ENCODE measurements at places on chromosomes 3 and 15. TPM values are rescaled to one million over a fixed set of nuclear protein-coding genes. Genes with fewer than 3 reads are reported as not detected.

GRCh38 chr3:127625821-127626220 lies 3.2 kb upstream of the PODXL2 start:
- H3K27me3 ChIP-seq, result peaks cover 21% of the 10 kb centered on the region
- no peak overlapping the region for H3K4me3 ChIP-seq
- H3K27ac ChIP-seq, result no peak overlapping the region
- H3K36me3 ChIP-seq, result peaks cover 2% of the 10 kb centered on the region
- H3K4me1 ChIP-seq, result peaks cover 4% of the 10 kb centered on the region
- no peak for DNase-seq

DNA sequence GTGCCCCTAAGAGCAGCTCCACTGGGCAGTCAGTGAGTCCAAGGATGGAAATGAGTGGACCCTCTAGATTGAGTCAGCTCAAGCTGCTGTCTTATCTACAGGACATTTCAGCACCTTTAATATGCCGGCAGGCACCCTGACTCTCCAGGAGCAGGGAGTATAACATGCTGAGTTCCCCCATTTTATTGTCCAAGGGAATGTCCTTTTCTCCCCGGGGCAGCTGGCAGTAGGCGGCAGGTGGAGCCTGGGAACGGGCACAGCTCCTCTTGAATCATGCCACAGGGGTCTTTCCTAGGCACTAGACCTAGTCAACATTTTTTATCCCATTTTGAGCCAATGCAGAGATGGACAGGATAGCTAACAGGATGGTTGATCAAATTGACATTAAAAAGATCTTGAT lies 14.8 kb downstream of the WNT7A start:
- H3K27ac ChIP-seq, result no peak overlapping the region
- no peak for DNase-seq
- H3K4me1 ChIP-seq, result peaks cover 11% of the 10 kb centered on the region

DNA sequence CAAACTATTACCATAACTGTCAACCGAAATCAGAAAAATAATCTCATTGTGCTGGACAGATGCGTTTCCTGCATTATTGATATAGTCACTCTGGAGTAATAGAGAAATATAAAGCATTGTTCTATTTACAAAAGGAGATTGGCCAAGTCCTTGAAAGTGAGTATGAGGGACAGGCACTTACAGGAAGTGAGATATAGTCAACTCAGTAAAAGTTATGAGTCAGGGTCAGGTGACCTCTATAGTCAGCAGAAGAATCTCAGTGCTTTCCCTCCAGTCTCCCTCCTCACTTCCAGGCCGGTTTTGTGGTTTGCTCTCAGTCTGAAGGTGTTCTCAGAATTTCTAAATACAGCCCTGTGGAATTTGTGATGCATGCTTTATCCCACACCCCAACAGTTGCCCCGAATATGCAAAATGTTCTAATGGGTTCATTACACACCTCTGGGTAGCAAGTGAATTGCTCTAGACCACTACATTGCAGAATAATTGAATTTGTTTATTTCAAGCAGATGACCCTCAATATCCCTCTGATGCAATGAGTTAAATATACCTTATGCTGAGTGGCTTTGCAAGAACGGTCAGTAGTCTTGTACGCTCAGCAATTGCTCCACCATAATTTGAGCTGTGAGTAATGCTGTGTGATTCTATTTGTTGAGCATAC lies 787.7 kb downstream of the MCTP2 start:
- H3K4me3 ChIP-seq, result no peak overlapping the region
- peaks cover 5% of the 10 kb centered on the region for H3K4me1 ChIP-seq
- H3K27ac ChIP-seq, result no peak overlapping the region
- no peaks in the 10 kb centered on the region for H3K36me3 ChIP-seq

GRCh38 chr3:98778852-98779413 lies 15.8 kb downstream of the ST3GAL6 start:
- no peak for DNase-seq
- H3K4me3 ChIP-seq, result no peak overlapping the region
- H3K27ac ChIP-seq, result no peak overlapping the region
- no peaks in the 10 kb centered on the region for H3K4me1 ChIP-seq
- H3K36me3 ChIP-seq, result peaks cover 2% of the 10 kb centered on the region

- H3K4me1 ChIP-seq, result peaks cover 17% of the 10 kb centered on the region
- no peak overlapping the region for H3K4me3 ChIP-seq
- no peak overlapping the region for H3K27ac ChIP-seq
- no peak for DNase-seq
- H3K36me3 ChIP-seq, result no peaks in the 10 kb centered on the region
Measured at GRCh38 chr15:82945326-82945725, 7.2 kb downstream of the HOMER2 start.

DNA sequence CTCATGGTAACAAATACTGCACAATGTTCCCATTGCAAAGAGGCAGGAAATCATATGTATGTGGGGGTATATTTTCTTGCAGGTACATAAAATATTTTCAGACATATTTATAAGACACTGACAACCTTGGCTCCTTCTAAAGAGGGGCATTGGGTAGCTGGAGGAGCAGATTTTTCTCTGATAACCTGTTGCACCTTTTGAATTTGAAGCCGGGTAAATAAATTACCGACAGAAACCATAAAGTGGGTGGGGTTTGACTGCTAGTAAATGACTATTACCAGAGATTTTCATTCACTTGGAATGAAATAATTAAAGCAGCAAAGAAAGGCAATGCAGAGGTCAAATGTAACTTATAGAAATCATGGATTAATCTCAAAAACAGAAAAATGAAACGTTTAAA lies 19.2 kb downstream of the LHFPL4 start:
- H3K27me3 ChIP-seq, result peaks cover 19% of the 10 kb centered on the region
- H3K36me3 ChIP-seq, result no peaks in the 10 kb centered on the region
- H3K4me3 ChIP-seq, result no peak overlapping the region
- no peak overlapping the region for H3K27ac ChIP-seq
- H3K4me1 ChIP-seq, result no peaks in the 10 kb centered on the region
- DNase-seq, result no peak

DNA sequence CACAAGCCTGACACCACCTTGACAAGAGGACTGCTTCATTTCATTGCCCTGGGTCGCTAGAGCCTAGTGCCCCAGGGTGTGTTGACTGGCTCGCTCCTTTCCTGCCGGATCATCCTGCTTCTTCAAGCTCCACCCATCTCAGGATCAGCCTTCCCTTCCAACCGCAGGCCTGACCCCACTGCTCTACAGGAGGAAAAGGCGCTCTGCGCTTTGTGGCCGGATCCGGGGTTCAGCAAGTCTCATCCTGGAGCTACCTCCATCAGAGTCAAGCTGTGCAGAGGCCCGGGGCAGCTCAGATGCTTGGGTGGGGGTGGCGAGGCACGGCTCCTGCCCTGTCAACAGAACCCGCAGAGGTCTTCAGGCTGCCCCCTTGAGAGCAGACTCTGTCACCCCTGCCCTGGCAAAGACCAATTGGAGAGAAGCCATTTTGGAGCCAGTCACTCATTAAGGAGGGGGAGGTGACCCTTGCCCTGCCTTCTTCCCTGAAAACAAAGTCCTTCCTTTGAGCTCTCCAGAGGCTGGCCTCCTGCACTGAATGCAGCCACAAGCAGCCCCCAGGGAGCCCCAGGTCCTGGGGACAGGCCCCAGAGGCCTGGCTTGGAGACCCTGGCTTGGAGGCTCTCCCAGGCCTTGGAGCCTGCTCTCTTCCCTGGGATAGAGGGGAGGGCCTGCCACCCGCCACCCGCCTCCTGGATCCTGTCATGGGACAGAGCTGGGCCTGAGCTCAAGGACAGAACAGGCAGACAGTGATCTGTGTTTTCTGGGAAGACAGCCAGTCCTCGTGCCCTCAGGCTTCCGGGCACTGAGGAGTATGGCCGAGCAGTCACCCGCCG lies 80.3 kb downstream of the CPN2 start:
- peaks cover 72% of the 10 kb centered on the region for H3K4me1 ChIP-seq
- H3K27me3 ChIP-seq, result no peaks in the 10 kb centered on the region
- no peaks in the 10 kb centered on the region for H3K36me3 ChIP-seq
- peak overlapping the region; percentile 48 for H3K4me3 ChIP-seq
- peak; percentile 45 for DNase-seq
- peak overlapping the region; percentile 74 for H3K27ac ChIP-seq

- no peak for DNase-seq
- H3K4me1 ChIP-seq, result peaks cover 3% of the 10 kb centered on the region
- H3K27ac ChIP-seq, result no peak overlapping the region
- H3K27me3 ChIP-seq, result no peaks in the 10 kb centered on the region
- no peak overlapping the region for H3K4me3 ChIP-seq
- H3K36me3 ChIP-seq, result no peaks in the 10 kb centered on the region
Measured at GRCh38 chr15:31086344-31086743, 15.2 kb downstream of the TRPM1 start.

GRCh38 chr3:30189900-30190299 lies 416.5 kb upstream of the TGFBR2 start:
- no peak overlapping the region for H3K4me3 ChIP-seq
- no peaks in the 10 kb centered on the region for H3K27me3 ChIP-seq
- H3K4me1 ChIP-seq, result no peaks in the 10 kb centered on the region
- no peaks in the 10 kb centered on the region for H3K36me3 ChIP-seq

DNA sequence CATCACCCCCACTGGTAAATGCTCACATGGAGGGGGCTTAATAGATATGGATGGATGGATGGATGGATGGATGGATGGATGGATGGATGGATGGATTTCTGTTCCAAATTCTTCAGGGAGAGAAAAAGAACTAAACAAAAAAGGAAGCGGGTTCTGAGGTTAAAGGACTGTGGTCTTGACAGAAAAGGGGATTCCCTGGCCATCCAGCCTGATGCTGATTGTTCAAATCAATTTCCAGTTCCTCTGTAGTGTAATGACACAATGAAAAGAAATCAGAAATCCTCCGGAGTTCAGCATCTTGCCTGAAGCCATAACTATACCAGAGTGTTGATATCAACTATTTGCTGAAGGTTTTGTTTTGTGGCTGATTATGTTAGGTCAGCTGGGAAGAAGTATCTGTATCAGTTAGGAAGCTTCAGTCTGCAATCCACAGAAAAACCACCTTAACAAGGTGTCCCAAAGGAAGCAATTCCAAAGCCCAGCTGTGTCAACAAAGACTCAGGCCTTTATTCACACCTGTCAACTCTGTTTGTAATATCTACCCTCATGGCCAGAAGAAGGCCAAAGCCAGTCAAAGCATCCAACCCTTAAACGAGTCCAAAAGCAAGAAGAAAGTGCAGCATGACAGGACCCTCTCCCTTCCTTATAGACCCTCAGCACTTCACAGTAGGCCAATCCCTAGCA lies 24.5 kb upstream of the RASA2 start:
- H3K4me3 ChIP-seq, result no peak overlapping the region
- no peaks in the 10 kb centered on the region for H3K4me1 ChIP-seq
- no peaks in the 10 kb centered on the region for H3K27me3 ChIP-seq
- no peaks in the 10 kb centered on the region for H3K36me3 ChIP-seq
- H3K27ac ChIP-seq, result no peak overlapping the region

GRCh38 chr3:190619761-190620160 lies 105.9 kb downstream of the IL1RAP start:
- H3K36me3 ChIP-seq, result no peaks in the 10 kb centered on the region
- no peak overlapping the region for H3K4me3 ChIP-seq
- no peak for DNase-seq
- H3K27me3 ChIP-seq, result no peaks in the 10 kb centered on the region
- no peaks in the 10 kb centered on the region for H3K4me1 ChIP-seq

DNA sequence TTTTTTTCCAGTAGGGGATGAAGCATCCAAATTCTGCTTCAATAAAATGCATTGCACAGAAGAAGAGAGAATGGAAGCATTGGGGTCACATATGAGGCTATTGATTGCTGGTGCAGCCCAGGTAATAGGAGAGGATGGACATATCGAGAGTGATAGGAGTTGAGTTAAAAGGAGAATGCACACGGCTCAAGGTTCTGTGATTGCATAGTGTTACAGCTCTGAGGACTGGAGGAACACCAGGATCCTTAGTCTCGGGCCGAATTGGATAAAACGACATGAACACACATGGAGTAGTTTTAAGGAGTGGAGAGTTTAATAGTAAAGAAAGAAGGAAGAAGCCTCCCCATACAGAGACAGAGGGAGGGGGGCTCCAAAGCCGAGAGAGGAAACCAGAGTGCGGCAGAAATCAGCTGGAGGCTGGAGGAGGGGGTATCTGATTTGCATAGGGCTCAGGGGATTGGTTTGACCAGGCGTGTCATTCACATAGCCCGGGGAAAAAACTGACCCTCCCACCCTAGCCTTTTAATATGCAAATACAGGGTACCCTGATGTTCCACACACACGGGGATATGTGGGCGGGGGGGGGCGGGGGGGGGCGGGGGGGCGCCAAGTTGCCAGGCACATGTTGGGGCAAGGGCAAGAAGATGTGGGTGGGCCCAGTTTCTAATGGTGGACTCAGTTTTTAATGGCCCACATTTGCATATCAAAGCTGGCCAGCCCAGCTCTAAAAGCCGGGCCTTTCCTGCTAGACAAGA lies 156.9 kb downstream of the AGBL1 start:
- H3K4me1 ChIP-seq, result no peaks in the 10 kb centered on the region
- DNase-seq, result no peak
- H3K27ac ChIP-seq, result no peak overlapping the region
- H3K4me3 ChIP-seq, result no peak overlapping the region

- DNase-seq, result no peak
- H3K36me3 ChIP-seq, result no peaks in the 10 kb centered on the region
- H3K27me3 ChIP-seq, result no peaks in the 10 kb centered on the region
- H3K27ac ChIP-seq, result no peak overlapping the region
Measured at GRCh38 chr3:127706785-127707351, 34.1 kb downstream of the ABTB1 start.

- no peak for DNase-seq
- H3K4me3 ChIP-seq, result no peak overlapping the region
- peaks cover 9% of the 10 kb centered on the region for H3K27me3 ChIP-seq
- no peak overlapping the region for H3K27ac ChIP-seq
Measured at GRCh38 chr3:179450261-179450701, 989 bp downstream of the GNB4 start.

GRCh38 chr3:186099178-186099577 lies 9.7 kb downstream of the ETV5 start:
- H3K27me3 ChIP-seq, result no peaks in the 10 kb centered on the region
- H3K36me3 ChIP-seq, result peaks cover 7% of the 10 kb centered on the region
- H3K4me3 ChIP-seq, result no peak overlapping the region
- peaks cover 47% of the 10 kb centered on the region for H3K4me1 ChIP-seq
- no peak for DNase-seq

DNA sequence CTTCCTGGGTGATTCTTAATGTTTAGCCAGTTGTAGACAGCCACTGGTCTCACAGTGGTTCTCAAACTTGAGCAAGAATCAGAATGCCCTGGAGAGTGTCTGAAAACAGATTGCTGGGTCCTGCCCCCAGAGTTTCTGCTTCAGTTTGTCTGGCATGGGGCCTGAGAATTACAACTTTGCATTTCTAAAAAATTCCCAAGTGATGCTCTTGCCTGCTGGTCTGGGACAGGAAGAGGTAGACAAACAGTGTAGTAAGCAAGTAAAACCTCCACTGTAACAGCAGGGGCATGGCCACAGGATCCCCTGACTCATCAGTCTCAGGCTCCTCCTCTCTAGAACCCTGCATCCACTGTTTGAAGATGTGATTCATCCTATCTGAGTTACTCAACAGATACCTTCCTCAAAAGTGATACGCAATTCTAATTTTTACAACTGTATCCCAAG lies 36.5 kb downstream of the DZIP1L start:
- peaks cover 48% of the 10 kb centered on the region for H3K4me1 ChIP-seq
- 0 out of 2 replicates have a peak, but pooled peaks cover 3% of the 10 kb centered on the region for H3K36me3 ChIP-seq
- H3K27ac ChIP-seq, result no peak overlapping the region
- H3K4me3 ChIP-seq, result no peak overlapping the region
- DNase-seq, result peak; percentile 27
- no peaks in the 10 kb centered on the region for H3K27me3 ChIP-seq

Gene COLQ
- 1.9 TPM for total RNA-seq

Gene XYLB
- 14.0 TPM for total RNA-seq

Gene UBXN7
- 67.0 TPM for total RNA-seq

Gene PLA2G4E
- total RNA-seq, result not detected

Gene CYP1A1
- total RNA-seq, result 1.5 TPM

Gene JAGN1
- 33.4 TPM for total RNA-seq

Gene TMC3
- not detected for total RNA-seq

Gene UCN2
- total RNA-seq, result 1.5 TPM

Gene IGSF10
- 0.02 TPM for total RNA-seq

Gene KIF7
- total RNA-seq, result 0.12 TPM

Gene AADACL2
- not detected for total RNA-seq

Measured in HCT116 (cell line).